ENCODE measurements at places on chromosomes 5 and 9. TPM values are rescaled to one million over a fixed set of nuclear protein-coding genes. Genes with fewer than 3 reads are reported as not detected.

Gene FOXD4
- 0.76 TPM for total RNA-seq

DNA sequence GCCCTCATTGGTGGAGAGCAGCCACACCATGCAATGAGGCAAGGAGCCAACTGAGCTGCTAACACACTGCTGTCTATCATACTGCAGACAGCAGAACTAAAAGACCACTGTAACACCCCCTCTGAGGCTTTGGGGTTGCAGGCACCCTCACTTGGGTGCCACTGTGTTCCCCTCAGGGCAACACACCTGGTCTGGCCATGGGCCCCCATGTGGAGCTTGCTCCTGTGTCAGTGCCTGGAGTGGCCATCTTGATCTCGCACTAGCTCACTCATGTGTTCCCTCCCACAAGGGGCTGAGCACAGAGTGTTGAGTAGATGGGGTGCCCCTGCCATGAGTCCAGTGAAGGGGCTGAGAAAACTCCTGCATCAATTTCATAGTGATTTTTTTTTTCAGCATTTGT is 532.4 kb upstream of the FTMT start:
- DNase-seq, result no peak

Gene CCL27
- 1.7 TPM for total RNA-seq

DNA sequence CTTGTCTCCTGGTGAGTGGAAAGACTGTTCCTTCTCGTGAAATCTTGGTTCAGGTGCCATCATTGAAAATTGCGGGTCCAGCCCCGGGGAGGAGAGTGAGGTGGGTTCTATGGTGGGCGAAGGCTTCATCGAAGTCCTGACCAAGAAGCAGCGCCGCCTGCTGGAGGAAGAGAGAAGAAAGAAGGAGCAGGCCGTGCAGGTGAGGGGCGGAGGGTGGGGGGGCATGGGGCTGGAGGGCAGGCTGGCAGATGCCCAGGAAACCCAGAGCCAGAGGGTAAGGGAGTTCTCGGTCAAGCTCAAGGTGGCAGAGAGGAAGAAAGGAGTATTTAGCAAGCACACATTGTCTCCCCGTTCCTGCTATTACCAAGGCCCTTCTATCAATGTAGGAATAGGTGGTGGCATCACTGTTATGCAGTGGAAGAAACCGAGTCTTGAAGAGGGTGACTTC is 24.3 kb upstream of the POMT1 start:
- peak; percentile 79 for DNase-seq

GRCh38 chr9:134030821-134031470 is 5.7 kb downstream of the BRD3OS start:
- no peak for DNase-seq

Gene FAM13B
- total RNA-seq, result 31.4 TPM

DNA sequence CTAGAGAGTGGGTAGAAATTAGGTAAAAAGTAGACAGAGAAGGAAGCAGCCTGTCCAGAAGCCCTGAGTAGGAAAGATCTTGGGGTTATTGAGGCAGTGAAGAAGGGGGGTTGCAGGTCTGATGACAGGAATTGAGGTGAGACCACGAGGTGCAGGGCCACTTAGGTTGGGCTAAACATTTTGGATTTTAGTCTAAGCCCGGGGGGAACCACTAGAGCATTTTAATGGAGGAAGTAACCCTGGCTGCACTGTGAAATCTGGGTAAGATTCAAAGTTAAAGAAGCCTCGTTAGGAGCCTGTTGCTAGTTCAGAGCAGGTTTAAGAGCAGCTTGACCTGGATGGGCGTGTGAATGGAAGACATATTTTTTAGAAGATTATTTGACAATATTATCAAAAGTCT is 38.3 kb downstream of the MAP3K1 start:
- DNase-seq, result no peak

DNA sequence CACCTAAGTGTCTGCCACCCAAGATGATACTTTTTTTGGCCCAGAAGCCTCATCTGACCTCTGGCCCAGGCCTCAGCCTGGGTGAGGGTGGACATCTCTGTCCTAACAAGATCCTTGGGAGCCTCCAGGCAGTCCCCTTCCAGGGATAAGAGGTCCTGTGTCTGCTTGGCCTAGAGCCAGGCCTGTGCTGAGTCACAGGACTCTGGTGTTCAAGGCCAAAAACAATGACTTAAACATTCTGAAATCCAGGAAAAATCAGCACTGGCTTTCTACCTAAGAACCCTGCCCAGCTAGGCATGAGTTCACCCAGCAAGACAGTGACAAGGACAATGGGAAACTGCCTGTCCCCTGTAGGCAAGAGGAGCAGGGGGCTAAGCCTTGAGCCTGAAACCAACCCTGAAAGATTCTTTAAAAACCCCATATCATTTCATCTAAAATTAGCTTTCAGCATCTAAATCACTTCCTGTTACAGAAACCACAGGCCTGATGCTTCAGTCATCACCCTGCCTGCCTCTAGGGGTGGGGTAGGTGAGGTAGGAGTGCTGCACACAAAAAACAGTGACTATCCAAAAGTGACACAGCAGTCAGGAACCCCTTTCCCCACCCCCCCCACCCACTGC is 29.9 kb downstream of the CSF2 start:
- DNase-seq, result no peak

Gene ABLIM3
- total RNA-seq, result 19.0 TPM

Gene AHRR
- 2.0 TPM for total RNA-seq

DNA sequence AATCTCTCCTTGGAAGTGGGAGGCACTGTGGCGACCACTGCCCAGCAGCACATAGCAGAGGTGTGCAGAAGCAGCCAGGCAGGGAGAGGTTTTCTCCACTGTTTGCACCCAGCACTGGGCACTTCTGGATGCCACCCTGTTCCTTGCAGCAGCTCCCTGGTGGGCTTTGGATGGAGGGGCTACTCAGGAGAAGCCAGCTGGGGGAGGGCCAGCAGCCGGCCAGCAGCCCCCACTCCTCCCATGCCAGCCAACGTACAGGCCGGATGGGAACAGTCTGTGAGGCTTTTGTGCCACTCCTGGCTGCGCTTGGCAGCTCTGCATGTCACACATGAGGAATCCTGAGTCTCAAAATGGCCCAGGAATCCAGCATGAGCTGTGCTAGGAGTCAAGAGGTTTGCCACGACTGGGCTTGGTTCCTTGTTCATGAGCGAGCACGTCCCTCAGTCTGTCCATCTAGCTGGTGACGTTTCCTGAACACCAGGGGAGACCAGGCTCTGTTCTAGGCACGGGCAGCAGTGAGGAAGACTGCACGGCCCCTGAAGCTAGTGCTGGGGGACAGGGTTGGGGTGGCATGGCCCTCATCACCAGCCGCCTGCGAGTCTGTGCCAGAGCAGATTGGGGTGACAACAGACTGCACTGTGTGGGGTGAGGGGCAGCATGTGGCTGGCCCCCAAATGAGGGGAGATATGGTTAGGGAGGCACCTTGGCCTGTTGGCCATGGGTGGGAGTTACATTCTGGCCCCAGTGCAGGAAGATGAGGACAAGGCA is 10.1 kb downstream of the PHF2 start:
- no peak for DNase-seq

Gene RAPGEF1
- 319 TPM for total RNA-seq

Gene HK3
- total RNA-seq, result not detected

GRCh38 chr9:31275419-31275818 is 1109.0 kb upstream of the ACO1 start:
- no peak for DNase-seq

- no peak for DNase-seq
These were observed 189.4 kb downstream of the MED10 start for GRCh38 chr5:6188976-6189375.

Gene EGFLAM
- total RNA-seq, result 13.2 TPM

DNA sequence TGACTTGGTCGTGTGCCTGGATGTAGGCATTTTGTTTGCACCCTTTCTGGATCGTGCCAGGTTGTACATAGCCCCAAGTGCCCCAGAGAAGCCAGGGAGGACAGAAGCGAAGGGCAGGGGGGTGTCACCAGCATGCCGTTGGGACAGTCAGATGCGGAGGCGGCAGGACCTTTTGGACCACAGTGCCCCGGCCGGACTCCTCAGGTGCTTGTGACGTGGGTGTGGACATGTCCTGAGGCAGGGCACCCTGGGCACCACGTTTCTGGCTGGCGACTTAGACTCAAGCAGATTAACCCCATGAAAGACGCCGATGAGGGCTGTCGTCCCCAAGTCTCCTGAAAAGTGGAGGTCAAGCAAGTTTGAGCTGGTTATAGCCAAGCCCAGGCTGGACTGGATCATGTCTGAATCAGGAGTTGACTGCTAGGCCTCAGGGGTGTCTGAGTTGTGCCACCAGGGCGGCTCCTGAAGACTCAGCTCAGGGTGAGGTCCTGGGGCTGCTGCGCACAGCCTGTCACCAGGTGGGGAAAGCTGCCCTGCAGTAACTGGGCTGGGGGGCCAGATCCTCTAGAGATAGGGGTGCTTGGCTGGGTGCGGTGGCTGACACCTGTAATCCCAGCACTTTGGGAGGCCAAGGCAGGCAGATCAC is 42.0 kb downstream of the HABP4 start:
- no peak for DNase-seq

DNA sequence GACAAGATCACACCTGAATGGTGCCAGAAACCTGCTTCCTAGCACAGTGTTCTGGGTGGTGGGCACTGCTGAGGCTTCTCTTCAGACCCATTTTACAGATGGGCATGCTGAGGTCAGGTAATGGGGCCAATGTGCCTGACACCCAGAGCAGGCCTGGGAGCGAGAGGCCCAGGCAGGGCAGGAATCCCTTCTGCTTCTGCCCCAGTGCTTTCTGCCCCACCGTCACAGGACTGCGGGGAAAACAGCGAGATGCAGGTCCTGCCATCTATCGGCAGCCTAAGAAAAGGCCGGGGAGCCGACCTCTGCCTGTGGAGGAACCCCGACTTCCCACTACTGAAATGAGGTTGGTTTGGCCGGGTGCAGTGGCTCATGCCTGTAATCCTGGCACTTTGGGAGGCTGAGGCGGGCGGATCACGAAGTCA is 22.8 kb upstream of the RNU6ATAC start:
- peak; percentile 22 for DNase-seq

Gene BICD2
- total RNA-seq, result 43.7 TPM

Gene MYORG
- 4.6 TPM for total RNA-seq

Gene MEF2C
- 24.1 TPM for total RNA-seq

GRCh38 chr5:36880761-36881160 is 4.2 kb downstream of the NIPBL start:
- no peak for DNase-seq

DNA sequence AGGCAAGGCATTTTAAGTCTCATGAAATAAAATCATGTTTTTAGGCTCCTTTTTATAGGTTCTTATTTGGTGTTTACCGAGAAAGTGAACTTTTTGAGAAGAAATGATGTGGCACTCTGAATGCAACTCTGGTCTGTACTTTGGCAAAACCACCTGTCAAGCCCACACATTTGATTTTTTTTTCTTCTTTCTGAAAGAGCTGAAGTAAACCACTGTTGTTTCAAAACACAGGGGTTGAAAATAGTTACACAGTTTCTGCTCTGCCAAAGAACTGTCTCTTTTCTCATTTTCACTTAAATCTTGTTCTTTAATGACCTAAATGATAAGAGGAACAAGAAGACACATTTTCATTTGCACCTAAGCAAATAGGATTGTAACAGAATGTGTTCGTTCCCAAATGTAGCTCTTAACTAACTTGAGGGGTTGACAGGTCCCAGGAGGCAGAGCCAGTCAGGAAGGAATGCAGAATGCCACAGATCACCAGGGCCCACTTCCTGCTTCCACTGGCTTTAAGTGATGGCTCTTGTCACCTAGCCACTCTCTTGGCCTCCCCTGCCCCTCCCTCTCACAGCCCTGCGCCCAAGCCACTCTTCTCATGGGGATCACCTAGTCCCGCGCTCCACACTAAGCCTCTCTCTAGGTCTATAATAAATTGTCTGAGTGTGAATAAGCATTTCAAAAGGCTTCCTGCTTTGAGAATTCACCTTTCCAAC is 47.3 kb downstream of the MED27 start:
- DNase-seq, result no peak

GRCh38 chr5:124512952-124513632 is 233.3 kb downstream of the ZNF608 start:
- DNase-seq, result no peak

DNA sequence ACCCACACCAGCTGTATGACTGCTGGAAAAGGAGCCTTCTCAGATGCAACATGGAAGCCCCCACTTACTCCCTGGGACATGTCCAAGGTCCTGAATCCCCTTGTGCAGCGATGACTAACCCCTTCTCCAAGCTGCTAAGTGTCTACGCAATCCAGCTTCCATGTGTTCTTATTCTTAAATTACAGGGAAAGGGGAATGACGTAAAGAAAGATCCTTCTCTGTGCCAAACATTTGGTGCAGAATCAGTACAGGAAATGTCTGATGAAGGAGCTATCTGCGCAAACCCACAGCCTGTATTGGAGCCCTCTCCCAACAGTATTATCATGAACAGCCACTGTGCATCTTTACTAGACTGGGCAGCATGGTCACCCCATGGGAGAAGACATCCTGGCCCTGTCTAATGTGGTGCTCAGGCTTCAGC is 183.2 kb downstream of the FRMD3 start:
- DNase-seq, result no peak

- no peak for DNase-seq
These were observed 79.4 kb downstream of the ADAMTS16 start for GRCh38 chr5:5219541-5219940.

GRCh38 chr5:110768138-110768860 is 29.5 kb downstream of the SLC25A46 start:
- no peak for DNase-seq

- DNase-seq, result no peak
These were observed 11.7 kb downstream of the MLLT3 start for GRCh38 chr9:20610591-20610990.

DNA sequence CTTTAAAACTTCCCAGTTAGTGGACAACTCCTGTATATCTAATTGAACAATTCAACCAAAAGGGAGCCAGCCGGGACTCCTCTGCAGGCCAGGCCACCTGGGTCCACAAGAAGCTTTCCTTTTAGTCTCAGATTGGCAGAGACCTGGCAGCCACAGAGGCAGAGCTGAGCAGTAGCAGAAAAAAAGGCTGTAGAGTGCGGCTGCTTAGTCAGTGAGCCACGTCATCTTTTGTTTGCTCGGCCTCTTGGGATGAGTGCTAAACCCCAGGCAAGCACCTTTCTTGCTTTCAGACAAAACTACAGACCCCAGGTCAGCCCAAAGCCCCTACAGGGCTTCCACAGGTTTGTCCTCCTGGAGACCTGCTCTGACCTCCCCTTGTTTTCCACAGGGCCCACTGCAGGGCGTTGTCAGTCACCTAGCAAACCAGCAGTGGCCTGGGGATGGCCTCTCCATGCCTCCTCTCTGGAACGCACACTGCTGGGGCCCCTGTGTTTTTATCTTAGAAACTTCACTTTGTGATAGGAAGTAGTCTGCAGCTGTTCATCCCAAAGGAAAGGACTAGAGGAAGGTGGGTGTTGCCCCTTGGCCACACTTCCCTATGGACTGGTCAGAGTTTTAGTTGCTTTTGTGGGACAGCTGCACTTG is 49.9 kb downstream of the SHB start:
- no peak for DNase-seq
